ENCODE measurements at places on chromosomes 6 and 20.
A peak's percentile ranks its signal among the peaks of the same experiment; 100 is the strongest.

DNA sequence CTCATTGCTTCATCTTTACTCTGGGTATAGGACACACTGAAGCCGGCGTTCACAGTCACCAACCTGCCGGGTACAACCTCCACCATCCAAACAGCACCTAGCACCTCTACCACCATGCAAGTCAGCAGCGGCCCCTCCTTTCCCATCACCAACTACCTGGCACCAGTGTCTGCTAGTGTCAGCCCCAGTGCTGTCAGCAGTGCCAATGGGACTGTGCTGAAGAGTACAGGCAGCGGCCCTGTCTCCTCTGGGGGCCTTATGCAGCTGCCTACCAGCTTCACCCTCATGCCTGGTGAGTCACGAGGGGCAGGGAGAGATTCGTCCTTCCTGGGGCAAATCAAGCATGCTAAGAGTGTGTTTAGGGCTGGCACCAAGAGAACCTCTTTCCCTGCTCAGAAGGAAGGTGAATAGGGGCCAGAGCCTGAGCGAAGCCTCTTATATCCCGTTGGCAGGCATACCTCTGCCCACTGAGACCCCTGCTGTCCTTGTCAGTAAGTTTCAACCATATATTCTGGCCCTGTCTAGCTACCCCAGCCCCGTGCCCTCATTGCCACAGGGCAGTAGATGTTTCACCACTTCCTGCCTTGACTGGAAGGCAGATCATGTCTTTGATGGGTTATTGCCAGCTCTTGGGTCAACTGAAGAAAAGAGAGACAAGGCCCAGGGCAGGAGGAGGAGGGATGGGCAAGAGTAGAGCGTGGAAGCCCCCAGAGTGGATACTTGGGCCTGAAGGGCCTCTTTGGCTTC lies 4.8 kb downstream of the SRF start:
- ATAC-seq: no peak

DNA sequence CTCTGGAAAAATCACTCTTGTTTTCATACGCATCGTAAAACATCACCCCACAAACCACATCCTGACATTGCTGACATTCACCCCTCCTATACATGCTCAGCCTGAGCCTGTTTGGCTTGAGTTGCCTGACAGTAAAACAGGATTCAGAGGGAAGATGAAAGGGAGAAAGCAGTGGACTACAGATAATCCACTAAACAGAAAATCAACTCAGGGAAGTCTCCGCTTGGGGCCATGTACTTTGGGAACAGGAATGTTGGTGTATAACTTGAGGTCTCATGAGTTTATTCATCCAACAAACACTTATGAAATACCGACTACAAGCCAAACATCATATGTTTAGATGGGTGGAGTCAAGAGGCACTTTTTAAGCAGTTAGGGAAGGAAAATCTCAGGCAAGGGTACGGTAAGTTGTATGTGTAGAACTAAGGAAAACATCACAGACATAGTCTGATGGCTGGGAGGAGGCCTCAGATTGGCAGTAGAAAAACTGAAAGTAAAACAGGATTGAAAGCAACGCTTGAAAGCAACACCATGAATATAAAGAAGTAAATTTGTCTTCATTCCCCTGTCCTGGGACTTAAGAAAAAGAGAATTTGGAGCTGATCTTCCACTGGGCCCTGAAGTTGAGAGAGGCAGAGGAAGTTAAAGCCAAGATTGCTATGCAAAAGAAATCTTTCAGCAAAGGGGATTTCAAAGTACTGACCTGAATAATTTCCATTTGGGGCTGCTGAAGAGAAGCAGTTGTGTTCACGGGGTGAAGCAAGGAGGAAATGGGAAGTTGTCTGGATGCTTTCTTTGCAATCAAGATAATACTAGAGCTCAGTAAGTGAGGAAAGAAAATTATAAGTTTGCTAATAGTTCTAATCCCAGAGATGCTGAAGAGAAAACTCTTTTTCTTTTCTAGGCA lies 28.8 kb downstream of the PDE7B start:
- peak; percentile 87 for ATAC-seq

DNA sequence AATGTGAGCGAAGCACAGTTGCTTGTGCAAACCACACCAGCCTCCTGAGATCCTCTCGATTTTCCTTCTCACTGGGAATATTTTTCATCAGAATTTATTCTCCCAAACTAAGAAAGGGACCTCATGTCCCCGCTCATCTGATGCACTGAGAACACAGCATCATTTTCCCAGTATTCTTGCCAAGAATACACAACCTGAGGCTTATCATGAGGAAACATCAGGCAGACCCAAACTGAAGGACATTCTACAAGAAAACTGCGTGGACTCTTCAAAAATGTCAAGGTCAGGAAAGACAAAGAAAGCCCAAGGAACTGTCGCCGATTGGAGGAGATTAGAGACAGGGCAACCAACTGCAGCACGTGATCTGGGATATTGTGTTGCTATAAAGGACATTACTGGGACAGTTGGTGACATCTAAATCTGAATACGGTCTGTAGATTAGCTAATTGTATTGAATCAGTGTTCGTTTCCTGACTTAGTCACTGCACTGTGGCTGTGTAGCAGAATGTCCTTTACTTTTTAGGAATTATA lies 72.3 kb downstream of the SNX5 start:
- no peak for ATAC-seq

- no peak for ATAC-seq
These were observed 1.4 kb upstream of the OSBPL2 start for GRCh38 chr20:62236766-62237513.

DNA sequence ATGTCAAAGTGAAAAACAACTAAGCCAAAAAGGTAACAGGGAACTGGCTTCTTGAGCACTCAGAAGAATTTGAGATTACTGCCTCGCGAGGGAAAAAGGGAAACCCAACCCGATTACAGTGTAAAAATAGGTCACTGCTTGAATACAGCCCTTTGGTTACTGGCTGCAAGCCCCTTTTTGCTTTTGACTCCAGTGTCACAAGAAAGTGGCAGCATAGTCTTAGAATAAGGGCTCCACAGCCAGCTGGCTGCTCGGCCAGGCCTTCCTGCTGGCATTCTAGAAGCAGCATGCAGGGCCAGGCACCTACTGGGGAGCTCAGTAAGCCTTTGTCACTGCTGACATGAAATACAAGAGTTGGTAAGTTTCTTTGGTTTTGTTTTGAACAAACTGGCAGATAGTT lies 83.0 kb downstream of the ZHX3 start:
- no peak for ATAC-seq

GRCh38 chr20:44231193-44231592 lies 15.9 kb upstream of the GDAP1L1 start:
- no peak for ATAC-seq

GRCh38 chr20:50317609-50318008 lies 127.0 kb downstream of the CEBPB start:
- ATAC-seq: no peak

- ATAC-seq: no peak
These were observed at the start of gene SMLR1 for GRCh38 chr6:130827247-130828149. Gene SMLR1 (plus strand): TSS chr6:130827406. CDS start chr6:130827414, 8 bp downstream.

DNA sequence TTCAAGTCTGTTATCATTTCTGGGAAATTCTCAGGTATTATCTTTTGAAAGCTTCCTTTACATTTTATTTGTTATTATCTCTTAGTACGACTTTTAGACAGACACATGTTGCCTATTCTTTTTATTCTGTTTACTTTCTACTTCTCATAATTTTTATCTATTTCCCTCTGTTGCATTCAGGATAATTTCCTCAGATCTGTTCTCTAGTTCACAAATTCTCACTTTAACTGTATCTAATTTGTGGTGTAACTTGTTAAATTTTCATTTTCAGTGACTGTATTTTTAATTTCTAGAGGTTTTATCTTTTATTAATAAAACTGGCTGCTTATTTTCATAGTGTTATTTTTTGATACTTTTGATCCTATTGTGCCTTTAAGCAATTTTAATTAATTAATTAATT lies 16.0 kb downstream of the ATRN start:
- no peak for ATAC-seq

- no peak for ATAC-seq
These were observed 150.8 kb downstream of the PRL start for GRCh38 chr6:22145823-22146677.

Data from activated CD4-positive, CD25-positive, alpha-beta regulatory T cell treated with anti-CD3 and anti-CD28 coated beads, Interleukin-2, amount 50 U/mL, for 24 hours (primary cell).